Bronchial epithelial cell (primary cell): ENCODE measurements at places on chromosomes 6 and 20. TPM values are rescaled to one million over a fixed set of nuclear protein-coding genes. Genes with fewer than 3 reads are reported as not detected.

- DNase-seq: no peak
These were observed 119.1 kb downstream of the PRND start for GRCh38 chr20:4840801-4841200.

DNA sequence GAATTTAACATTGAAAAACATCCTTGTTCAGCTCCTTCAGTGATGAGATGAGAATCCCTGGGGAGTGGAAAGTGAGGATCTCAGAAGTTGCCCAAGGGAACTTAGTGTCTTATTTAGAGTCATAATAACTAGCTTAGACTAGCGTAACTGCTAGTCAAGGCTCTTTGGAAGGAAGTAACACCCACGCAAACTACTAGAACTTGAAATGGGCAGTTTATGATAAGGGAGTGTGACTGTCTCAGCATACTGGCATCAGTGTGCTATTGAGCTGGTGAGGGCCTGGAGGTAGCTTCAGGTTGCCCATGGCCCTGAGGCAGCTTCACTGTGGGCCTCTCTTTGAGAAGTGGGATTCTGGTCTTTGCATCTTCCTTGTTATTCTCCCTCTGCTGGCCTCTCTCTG, 40.1 kb downstream of the SLX4IP start:
- no peak for DNase-seq

DNA sequence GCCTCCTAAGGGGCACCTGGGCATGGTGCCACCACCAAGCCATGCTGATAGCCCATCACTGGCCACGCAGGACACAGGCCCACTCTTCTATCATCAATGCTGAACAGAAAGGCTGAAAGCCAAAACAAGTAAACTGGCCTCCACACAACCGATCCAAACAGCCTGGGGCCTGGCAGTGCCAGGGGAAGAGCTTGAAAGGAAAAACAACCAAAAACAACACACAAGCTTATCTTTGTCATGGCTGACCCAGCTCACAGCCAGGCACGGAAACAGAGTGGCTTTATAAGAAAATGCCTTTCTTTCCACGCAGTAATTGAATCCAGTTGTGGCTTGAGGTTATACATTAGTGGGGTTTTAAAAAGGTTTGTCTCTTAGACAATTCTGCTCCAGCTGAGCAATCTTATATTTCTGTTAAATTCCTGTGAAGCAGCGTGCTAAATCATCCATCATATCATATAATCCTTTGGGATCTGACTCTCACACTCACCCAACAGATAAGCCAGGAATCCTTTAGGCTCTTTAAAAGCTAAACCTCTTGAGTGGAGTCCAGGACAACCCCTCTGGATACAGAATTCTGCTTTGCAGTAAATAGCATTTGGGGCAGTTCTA, 65.4 kb upstream of the SLC22A16 start:
- no peak for DNase-seq

- DNase-seq: no peak
These were observed 116.2 kb upstream of the SALL4 start for GRCh38 chr20:51918561-51918960.

DNA sequence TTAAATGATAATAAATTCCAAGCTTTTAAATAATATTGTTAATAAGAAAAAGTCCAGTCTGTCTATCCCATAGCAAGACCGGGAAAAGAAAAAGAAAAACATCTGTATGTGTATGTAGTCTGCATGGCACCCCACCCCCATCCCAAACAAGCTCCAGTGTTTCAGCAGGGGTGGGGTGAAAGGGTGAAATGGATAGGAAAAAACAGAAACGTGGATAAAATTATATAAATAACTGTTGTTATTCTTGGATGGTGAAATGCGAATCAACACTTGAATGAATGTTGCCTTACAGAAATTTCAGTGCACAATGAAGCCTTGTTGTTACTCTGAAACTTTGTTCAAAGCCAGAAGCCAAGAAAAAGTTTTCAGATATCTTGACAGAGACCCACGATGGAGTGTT, 31.4 kb downstream of the HAO1 start:
- DNase-seq: no peak

- no peak for DNase-seq
These were observed 14.0 kb downstream of the ARHGAP18 start for GRCh38 chr6:129696028-129696418.

DNA sequence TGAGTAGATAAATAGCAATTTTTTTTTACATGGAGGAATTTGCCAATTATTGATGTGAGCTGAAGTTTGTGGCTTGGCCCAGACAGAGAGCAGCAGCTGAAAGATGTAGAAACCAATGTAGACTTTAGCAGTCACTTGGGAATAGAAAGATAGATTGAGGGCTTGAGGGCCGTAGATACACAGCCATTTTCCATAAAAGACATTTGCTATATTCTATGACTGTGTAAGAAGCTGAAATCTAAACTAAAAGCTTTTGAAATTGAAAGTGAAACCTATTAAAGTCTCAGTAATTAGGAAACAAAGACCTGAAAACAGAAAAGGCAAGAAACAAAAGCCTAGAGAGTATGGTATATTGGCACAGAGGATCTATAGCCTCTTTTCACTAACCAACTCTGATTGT, 332.7 kb downstream of the CENPW start:
- no peak for DNase-seq

- DNase-seq: no peak
These were observed 135.3 kb downstream of the HFE start for GRCh38 chr6:26222571-26222970.

- DNase-seq: no peak
These were observed 188.2 kb downstream of the NFATC2 start for GRCh38 chr20:51354191-51354768.

DNA sequence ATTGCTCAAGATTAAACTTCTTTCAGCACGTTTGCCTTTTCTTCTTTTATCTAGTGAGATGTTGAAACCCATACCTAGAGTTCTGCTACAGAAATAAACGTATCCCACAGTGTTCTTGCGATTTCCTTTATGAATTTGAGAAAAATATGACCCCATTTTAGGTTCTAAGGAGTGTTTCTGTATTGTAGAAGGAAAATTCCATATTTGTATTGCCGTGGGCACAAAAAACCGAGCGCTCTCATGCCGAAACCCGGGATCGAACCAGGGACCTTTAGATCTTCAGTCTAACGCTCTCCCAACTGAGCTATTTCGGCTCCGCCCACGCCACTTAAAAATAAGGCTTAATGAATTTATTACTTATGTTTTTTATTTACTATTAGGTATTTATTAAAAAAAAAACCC, 23.7 kb downstream of the ZNF311 start:
- DNase-seq: no peak

DNA sequence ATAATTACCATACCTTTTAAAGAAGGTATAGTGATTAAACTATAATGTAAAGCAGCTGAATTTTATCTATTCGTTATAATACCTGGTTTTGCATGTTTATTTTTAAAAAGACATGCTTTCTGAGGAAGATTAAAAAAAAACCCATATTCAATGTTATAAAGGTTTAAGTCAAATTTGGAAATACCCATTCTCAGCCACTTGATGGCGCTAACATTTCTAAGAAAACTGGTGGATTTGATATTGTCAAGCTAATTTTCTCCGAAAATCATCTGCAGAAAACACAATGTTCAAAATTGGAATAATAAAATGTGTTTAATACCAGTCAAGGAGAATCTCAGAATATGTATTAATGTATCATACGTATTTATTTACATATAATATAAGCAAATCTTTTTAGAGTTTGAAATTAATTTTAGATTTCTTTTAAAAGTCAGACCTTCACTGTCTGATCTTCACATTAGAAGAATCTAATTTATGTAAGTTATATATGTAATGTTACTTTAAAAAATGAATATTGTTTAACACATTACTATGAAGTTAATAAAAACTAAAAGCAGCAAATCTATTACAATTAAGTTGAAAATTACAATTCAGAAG, 35.0 kb downstream of the SHPRH start:
- peak; percentile 54 for DNase-seq

DNA sequence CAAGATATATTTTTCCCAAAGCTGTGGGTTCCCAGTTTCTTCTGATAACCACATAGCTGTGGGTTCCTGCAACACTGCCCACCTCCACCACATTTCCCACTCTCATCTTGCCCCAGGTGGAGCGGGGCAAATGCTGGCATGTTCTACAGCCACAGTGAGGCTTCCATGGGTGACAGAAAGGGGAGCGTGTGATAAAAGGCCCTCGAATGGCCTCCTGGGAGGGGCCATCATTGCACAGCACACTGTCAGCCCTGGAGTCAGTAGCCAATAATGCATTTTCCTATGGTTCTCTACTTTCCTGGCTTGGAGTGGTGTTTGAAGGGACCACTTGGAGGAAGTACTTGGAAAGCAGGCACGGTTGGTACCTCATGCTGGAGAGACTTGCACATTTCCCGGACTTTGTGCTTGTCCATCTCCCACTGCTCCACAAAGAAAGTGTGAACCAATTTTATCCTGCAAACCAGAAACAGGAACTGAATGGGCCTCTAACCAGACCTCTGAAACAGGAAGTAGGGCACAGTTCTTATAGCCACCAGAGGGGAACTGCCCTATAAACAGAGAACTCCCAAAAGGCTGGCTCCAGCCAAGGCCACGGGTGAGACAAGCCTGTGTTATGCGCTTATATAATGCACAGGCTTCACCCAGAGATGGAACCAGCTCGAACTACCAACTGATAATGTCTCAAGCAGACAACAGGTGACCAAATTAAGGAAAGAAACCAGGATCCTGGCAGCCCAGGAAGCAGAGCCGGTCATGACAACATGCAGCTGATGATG, 8.6 kb downstream of the MAP3K5 start:
- DNase-seq: no peak

- no peak for DNase-seq
These were observed 5.5 kb downstream of the EDN1 start for GRCh38 chr6:12295558-12296254.

DNA sequence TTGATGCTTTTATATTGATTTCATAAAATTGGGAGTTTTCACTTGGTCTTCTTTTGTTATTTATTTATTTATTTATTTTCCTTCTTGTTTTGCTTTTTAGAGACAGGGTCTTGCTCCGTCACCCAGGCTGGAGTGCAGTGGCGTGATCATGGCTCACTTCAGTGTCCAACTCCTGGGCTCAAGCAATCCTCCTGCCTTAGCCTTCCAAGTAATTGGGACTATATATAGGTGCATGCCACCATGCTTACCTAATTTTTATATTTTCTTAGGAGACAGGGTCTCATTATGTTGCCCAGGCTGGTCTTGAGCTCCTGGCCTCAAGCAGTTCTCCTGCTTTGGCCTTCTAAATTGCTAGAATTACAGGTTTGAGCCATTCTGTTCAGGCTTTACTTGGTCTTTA, 38.3 kb upstream of the MYLK2 start:
- no peak for DNase-seq

- DNase-seq: no peak
These were observed 271.9 kb upstream of the OPRM1 start for GRCh38 chr6:153767127-153767526.

DNA sequence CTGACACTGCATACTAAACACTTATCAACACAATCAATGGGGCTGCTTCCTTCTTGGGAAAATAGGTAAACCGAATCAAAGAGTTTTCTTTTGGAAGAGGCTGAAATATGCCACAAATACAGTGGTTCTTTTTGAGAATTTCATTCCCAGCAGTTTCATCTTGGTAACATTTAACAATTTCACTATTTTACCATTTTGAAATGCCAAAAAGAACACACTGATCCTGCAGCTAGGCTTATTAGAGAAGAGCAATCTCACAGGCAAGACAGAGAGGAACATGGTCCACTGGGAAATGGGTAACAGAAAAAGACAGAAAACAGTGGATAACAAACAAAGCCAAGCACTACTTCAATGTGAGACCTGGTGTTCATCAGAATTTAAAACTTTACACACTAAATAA, 2.5 kb downstream of the CNR1 start:
- no peak for DNase-seq

- no peak for DNase-seq
These were observed 40.2 kb downstream of the HNF4A start for GRCh38 chr20:44395461-44396340.

GRCh38 chr6:118370722-118371121, 177.4 kb upstream of the PLN start:
- no peak for DNase-seq

DNA sequence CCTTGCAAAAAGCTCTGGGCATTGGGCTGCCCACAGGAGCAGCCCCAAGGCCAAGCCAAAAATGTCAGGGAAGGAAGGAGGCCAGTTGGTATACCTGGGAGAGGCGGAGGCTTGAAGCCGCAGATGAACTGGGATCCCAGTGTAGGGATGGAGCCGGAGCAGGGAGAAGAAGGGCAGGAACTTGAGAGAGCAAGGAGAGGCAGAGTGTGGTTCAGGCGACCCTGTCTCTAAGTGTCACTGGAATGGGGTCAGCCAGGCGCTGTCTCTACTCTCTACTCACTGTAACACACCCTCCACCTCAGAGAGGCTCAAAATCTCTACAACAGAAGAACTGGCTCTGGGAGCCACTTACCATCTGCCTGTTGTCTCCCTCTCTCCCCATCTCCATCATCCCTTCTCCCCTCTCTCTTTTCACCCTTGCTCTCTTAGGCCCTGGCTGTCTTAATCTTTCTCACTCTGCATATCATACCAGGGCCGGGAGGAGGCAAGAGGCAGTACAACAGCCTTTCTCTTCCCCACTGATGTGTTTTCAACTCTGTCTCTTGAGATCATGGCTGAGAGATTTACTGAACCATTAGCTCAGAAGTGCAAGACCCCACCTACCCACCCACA, 93.3 kb downstream of the CRYBG1 start:
- DNase-seq: no peak

DNA sequence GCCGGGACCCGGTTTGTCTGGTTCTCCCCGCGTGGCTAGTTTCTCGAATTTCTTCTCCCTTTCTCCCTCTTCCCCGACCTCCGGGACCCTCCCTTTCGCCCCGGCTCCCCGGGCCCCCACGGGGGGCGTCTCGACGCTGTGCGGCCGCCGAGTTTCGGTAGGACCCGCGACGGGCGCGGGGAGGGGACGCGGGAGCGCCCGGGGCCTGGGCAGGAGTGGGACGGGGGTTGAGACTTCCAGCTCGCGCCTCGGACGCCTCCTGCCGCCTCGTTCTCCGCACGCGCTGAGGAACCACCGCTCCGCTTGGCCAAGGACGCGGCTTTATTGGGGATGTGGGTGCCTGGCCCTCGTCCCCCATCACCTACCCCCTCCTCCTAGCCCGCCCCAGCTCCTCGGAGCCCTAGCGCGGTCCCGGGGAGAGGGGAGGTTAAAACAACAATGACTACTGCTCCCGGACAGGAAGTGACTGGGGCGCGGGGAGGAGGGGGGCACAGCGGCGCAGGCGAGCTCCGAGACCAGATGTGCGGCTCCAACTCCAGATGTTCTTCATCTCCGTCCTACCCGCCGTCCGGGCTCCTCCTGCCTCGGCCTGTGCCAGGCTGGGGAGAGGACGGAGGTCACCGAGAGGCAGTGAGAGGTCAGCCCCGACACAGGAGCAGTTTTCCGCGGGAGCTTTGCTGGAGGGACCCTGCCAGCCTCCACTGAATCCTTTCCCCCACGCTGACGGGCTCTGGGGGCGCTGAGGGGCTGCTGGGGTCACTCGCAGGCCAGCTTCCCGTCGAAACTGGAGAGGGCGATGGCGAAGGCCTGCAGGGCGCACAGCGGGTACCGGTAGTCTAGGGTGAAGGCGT, 917 bp upstream of the TEAD3 start:
- peak; percentile 22 for DNase-seq

- no peak for DNase-seq
These were observed 19.7 kb downstream of the TBC1D32 start for GRCh38 chr6:121314381-121315112.

- DNase-seq: no peak
These were observed 12.2 kb downstream of the HLA-DRB5 start for GRCh38 chr6:32517654-32518445.

GRCh38 chr6:10256113-10256690, 158.7 kb downstream of the TFAP2A start:
- no peak for DNase-seq

The SPINT3 gene
- total RNA-seq: not detected in 2 replicates

The FHL5 gene
- not detected in 2 replicates for total RNA-seq

The ZNF311 gene
- 3.8 and 3.9 TPM in 2 replicates for total RNA-seq

The CD93 gene
- under 0.01 and 0.13 TPM in 2 replicates for total RNA-seq

The IRF4 gene
- total RNA-seq: not detected in 2 replicates

The KHDC1L gene
- total RNA-seq: not detected in 2 replicates

The FNDC1 gene
- total RNA-seq: not detected in 2 replicates

The OR10C1 gene
- not detected in 2 replicates for total RNA-seq
